ENCODE measurements at places on chromosomes 11 and 22. TPM values are rescaled to one million over a fixed set of nuclear protein-coding genes. Genes with fewer than 3 reads are reported as not detected.

DNA sequence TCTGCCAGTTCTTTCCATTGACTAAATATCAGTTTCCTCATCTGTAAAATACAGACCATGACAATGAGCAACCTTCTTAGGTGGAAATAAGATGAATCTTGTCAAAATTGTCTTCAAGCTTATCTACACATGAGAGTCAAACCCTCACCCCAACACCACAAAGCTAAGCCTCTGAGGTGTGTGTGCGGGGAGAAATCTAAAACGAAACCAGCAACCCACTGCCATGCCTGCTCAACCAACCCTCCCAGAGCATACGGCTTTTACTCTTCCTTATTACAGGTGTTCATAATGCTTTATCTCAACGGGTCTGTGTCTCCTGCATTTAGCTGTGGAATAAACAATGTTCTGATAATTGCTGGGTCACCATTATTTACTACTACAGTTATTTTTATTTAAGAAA, 235.4 kb downstream of the KIRREL3 start:
- no peaks in the 10 kb centered on the region for H3K4me1 ChIP-seq
- H3K27ac ChIP-seq: no peak overlapping the region
- no peak for DNase-seq
- no peaks in the 10 kb centered on the region for H3K36me3 ChIP-seq
- H3K27me3 ChIP-seq: no peaks in the 10 kb centered on the region

GRCh38 chr22:35496768-35497312, 43.8 kb upstream of the RASD2 start:
- DNase-seq: no peak
- H3K27me3 ChIP-seq: no peaks in the 10 kb centered on the region
- no peaks in the 10 kb centered on the region for H3K4me1 ChIP-seq
- no peak overlapping the region for H3K4me3 ChIP-seq

GRCh38 chr11:117861151-117862018, 15.1 kb downstream of the FXYD6 start:
- DNase-seq: peak; percentile 81
- H3K4me1 ChIP-seq: peaks cover 27% of the 10 kb centered on the region
- peak overlapping the region; percentile 42 for H3K27ac ChIP-seq
- no peaks in the 10 kb centered on the region for H3K27me3 ChIP-seq

GRCh38 chr11:73157101-73158010, 15.2 kb upstream of the FCHSD2 start:
- DNase-seq: no peak
- no peaks in the 10 kb centered on the region for H3K36me3 ChIP-seq
- peaks cover 12% of the 10 kb centered on the region for H3K4me1 ChIP-seq
- H3K27ac ChIP-seq: no peak overlapping the region
- H3K27me3 ChIP-seq: no peaks in the 10 kb centered on the region
- H3K4me3 ChIP-seq: no peak overlapping the region

DNA sequence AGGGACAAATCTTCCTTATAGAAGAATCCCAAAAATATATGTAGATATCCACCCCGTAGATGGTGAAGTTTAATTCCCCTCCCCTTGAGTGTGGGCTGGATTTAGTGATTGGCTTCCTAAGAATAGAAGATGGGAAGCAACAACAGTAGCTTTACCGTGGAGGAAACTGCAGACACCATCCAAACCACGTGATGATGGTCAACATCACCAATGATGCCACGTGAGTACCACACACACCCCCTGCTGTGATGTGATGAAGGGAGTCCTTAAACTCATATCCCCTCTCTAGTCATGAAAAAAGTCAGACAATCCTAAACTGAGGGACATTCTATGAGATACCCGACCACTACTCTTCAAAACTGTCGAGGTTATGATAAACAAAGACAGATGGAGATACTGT, 76.4 kb upstream of the SLC22A12 start:
- no peaks in the 10 kb centered on the region for H3K27me3 ChIP-seq
- no peak overlapping the region for H3K27ac ChIP-seq
- H3K36me3 ChIP-seq: no peaks in the 10 kb centered on the region
- no peaks in the 10 kb centered on the region for H3K4me1 ChIP-seq
- no peak for DNase-seq
- H3K4me3 ChIP-seq: no peak overlapping the region

DNA sequence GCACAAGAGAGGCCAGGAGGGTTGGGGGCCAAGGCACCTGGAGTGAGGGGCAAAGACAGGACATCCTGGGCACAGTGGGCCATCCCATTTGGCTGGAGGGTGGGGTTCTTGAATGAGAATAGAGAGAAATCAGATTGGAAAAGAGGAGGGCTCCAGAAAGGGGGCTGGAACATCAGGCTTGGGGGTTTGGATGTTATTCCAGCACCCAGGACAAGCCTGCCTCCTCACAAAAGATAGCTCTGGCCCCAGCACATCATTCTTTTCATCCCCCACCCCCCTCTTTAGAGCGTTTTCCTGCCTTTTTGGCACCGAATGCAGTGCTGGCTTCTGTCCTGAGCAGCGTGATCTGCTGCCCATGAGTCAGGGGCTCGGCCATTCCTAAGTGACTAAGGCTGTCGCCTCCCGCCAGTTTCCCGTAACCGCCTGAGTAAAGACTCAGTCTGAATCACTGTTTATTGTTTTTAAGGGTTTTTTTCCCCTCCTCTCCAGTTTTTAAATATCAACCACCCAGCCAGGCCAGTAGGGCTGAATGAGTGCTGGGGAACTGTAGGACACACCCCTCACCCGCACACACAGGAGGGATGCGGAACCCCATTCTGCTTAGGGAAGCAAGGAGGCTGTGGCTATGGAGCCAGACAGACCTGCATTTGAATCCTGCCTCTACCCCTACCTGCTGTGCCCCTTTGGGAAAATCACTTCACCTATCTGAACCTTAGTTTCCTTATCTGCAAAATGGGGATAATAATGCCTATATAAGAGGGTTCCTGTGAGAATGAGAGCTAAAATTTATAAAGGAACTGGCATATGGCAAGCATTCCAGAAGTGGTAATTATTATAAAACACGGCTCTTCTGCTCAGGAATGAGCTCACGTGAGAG, 32.4 kb upstream of the NAV2 start:
- H3K27ac ChIP-seq: peak overlapping the region; percentile 86
- no peaks in the 10 kb centered on the region for H3K27me3 ChIP-seq
- DNase-seq: peak; percentile 96
- no peaks in the 10 kb centered on the region for H3K36me3 ChIP-seq
- no peak overlapping the region for H3K4me3 ChIP-seq

DNA sequence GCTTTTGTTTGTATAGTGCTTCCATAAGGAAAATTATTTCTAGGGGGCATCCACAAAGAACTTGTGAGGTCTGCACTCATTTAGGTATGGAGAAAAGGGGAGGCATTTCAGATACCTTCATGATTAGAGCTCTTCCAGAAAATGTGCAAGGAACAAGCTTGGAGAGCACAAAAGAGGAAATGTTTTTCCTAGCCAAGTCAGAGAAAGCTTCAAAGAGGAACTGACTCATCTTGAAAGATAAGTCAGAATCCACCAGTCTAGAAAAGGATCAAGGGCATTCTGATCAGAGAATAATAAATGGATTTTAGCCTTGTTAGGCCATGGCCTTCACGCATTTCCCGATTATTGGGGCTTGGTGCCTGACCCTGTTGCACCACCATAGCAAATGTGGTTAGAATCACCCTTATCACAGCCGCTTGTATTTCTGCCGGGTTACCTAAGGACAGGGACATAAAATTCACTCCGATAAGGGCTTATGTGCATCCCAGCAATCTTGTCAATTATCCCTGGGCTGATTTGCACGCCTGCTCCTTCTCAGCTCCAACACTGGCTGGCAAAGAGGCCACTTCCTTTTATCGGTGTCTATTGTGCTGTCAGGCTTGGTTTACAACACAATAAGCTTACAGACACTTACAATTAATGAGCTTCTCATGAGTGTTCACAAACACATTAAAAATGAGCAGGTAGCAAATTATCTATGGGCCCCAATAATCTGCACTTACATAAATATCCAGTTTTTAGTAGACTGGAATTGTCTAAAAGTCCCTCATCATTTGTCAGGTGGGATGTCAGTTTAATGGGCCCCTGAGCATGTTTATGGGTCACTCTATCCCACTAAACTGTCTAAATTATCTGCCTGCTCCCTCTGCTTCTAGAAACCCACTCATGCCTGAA, 613.5 kb downstream of the SOX6 start:
- no peaks in the 10 kb centered on the region for H3K27me3 ChIP-seq
- DNase-seq: no peak
- H3K27ac ChIP-seq: no peak overlapping the region
- no peak overlapping the region for H3K4me3 ChIP-seq
- no peaks in the 10 kb centered on the region for H3K4me1 ChIP-seq

GRCh38 chr11:35943309-35943708, 553 bp upstream of the LDLRAD3 start:
- H3K36me3 ChIP-seq: no peaks in the 10 kb centered on the region
- peaks cover 26% of the 10 kb centered on the region for H3K4me1 ChIP-seq
- no peaks in the 10 kb centered on the region for H3K27me3 ChIP-seq
- H3K27ac ChIP-seq: peak overlapping the region; percentile 66

GRCh38 chr11:86803136-86804045, 3.0 kb downstream of the PRSS23 start:
- peak overlapping the region; percentile 79 for H3K4me3 ChIP-seq
- H3K27me3 ChIP-seq: no peaks in the 10 kb centered on the region
- H3K27ac ChIP-seq: peak overlapping the region; percentile 92
- peaks cover 51% of the 10 kb centered on the region for H3K4me1 ChIP-seq
- no peak for DNase-seq
- no peaks in the 10 kb centered on the region for H3K36me3 ChIP-seq

GRCh38 chr11:123261345-123262106, 66.5 kb upstream of the CLMP start:
- no peaks in the 10 kb centered on the region for H3K4me1 ChIP-seq
- no peak overlapping the region for H3K27ac ChIP-seq
- no peaks in the 10 kb centered on the region for H3K36me3 ChIP-seq
- no peak for DNase-seq
- no peak overlapping the region for H3K4me3 ChIP-seq

DNA sequence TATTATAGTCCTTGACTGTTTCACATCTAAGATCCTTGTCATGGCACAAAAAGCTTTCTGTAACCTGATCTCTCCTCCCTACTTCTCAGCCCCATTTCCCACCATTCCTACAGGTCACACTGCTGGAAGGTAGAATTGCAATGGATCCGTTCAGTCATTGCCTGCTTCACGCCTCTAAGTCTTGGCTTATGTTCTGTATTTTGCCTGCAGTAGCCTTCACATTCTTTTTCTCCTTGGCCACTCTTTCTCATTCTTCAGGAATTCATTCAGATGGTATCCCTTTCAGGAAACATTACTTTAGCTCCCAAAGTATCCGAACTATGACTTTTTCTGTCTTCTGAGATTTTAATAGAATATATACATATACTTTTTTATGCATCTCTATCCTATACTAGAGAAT, 731.5 kb downstream of the NTM start:
- H3K36me3 ChIP-seq: no peaks in the 10 kb centered on the region
- DNase-seq: no peak
- H3K27me3 ChIP-seq: no peaks in the 10 kb centered on the region
- no peak overlapping the region for H3K4me3 ChIP-seq
- H3K27ac ChIP-seq: no peak overlapping the region
- H3K4me1 ChIP-seq: no peaks in the 10 kb centered on the region

DNA sequence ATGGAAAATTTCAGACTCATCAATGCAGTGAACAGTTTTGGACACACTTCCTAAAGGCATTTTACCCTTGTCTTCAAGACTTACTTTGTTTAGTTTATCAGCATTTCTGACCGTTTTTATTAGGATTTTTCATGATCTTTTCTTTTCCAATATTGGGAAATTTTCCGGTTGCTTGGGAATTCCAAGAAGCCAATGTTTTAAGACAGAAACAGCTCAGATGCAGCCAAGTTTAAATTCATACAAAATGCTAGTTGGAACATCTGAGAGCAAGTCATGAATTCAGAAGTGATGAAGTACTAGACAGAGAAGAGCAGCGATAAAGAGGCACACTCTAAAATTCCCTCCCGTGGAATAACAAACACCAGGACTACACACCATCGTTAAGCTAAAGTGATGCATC, 68.6 kb downstream of the RAB38 start:
- no peaks in the 10 kb centered on the region for H3K27me3 ChIP-seq
- H3K4me3 ChIP-seq: no peak overlapping the region
- H3K27ac ChIP-seq: no peak overlapping the region
- no peak for DNase-seq
- H3K4me1 ChIP-seq: peaks cover 9% of the 10 kb centered on the region

GRCh38 chr22:21044931-21045584, 688 bp upstream of the LRRC74B start:
- peaks cover 21% of the 10 kb centered on the region for H3K4me1 ChIP-seq
- no peak overlapping the region for H3K27ac ChIP-seq
- no peaks in the 10 kb centered on the region for H3K27me3 ChIP-seq
- H3K36me3 ChIP-seq: no peaks in the 10 kb centered on the region

DNA sequence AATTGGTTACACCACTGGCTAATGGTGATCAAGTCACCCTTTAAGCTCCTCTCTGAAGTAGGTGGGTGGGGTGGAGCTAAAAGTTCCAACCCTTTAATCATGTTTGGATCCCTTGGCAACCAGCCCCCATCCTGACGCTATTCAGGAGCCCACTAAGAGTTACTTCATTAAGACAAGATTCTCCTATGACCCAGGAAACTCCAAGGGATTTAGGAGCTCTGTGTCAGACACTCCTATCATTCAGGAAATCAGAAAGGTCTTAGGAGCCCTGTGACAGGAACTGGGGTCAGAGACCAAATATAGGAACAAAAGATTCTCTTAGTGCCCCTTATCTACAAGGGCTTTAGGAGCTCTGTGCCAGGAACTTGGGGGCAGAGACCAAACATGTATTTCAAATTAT, 141.3 kb downstream of the ATG16L2 start:
- H3K27me3 ChIP-seq: no peaks in the 10 kb centered on the region
- H3K27ac ChIP-seq: no peak overlapping the region
- no peak for DNase-seq
- no peaks in the 10 kb centered on the region for H3K36me3 ChIP-seq

DNA sequence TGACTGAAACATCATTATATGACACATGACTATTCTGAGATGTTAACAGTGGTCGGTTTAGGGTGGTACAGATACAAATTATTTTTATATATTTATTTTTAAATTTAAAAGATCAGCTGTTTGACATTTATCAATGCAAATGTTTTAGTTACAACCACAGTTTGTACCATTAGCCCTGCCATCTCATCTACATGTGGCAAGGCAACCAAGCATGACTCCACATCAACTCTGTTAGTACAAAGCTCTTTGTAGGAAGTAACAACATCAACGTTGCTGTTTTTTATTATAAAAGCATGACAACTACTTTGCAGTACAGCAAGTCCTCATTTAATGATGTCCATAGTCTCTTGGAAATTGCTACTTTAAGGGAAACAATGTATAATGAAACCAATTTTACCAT, 40.8 kb downstream of the ENTHD1 start:
- H3K4me1 ChIP-seq: no peaks in the 10 kb centered on the region
- H3K4me3 ChIP-seq: no peak overlapping the region
- no peak overlapping the region for H3K27ac ChIP-seq

GRCh38 chr11:849104-849824, 6.6 kb downstream of the TSPAN4 start:
- no peaks in the 10 kb centered on the region for H3K36me3 ChIP-seq
- peak overlapping the region; percentile 40 for H3K27ac ChIP-seq
- no peaks in the 10 kb centered on the region for H3K27me3 ChIP-seq
- peak overlapping the region; percentile 43 for H3K4me3 ChIP-seq
- H3K4me1 ChIP-seq: peaks cover 75% of the 10 kb centered on the region

PGA3 gene
- total RNA-seq: 2.5 TPM

SCGB2A2 gene
- total RNA-seq: not detected

DCHS1 gene
- 28.7 TPM for total RNA-seq
